Dorsolateral prefrontal cortex (tissue), 122 donors: ENCODE measurements at places on chromosomes 3 and 15.
A peak's percentile ranks its signal among the peaks of the same experiment; 100 is the strongest.

GRCh38 chr3:128073807-128074206 lies 21.6 kb downstream of the SEC61A1 start:
- no peak for DNase-seq

DNA sequence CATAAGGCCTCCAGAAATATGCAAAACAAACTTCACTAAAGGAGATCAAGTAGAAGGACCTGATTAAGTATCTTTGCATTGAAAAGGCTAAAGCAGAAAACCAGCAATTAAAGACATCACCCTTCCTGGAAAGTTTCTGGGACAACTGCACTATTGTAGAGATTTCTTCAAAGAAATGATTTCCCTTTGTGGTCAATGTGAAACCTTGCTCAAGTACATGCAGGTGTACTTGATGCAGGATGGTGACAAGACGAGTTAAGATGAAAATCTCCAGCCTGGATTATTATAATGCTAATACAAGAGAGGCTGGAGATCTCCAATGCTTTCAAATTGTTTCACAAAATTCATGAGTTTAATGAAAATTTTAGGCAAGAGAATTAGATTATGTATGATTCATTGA lies 208.4 kb downstream of the TIGIT start:
- no peak for DNase-seq

- no peak for DNase-seq
Measured at GRCh38 chr3:128413413-128414205, 53.1 kb downstream of the DNAJB8 start.

- DNase-seq = no peak
Measured at GRCh38 chr15:42088801-42089640, 5.3 kb downstream of the PLA2G4D start.

DNA sequence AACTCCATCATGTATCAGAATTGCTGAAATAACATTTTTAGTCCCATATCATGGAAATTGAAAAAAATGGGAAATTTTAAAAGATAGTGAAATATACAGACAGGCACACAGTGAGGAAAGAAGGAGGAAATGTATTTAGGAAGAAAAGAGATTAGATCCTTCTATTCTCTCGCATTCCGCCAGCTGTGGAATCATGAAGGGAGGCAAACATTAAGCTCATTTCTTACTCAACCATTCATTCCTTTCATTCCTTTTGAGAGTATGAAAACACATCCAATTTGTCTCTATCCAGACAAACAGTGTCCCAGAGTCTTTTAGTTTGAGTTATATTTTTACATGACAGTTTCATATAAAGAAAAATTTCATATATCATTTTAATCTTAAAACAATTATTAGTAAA lies 52.5 kb upstream of the KCNMB2 start:
- DNase-seq = no peak

- DNase-seq = no peak
Measured at GRCh38 chr3:66989860-66990696, 8.0 kb upstream of the KBTBD8 start.

GRCh38 chr3:138347960-138348753 lies at the start of gene MRAS:
MRAS (plus strand) TSS chr3:138348579; CDS start chr3:138372884, 24,305 bp downstream.
- DNase-seq = peak; percentile 80

GRCh38 chr15:41936649-41937567 lies 35.4 kb downstream of the EHD4 start:
- peak; percentile 55 for DNase-seq

DNA sequence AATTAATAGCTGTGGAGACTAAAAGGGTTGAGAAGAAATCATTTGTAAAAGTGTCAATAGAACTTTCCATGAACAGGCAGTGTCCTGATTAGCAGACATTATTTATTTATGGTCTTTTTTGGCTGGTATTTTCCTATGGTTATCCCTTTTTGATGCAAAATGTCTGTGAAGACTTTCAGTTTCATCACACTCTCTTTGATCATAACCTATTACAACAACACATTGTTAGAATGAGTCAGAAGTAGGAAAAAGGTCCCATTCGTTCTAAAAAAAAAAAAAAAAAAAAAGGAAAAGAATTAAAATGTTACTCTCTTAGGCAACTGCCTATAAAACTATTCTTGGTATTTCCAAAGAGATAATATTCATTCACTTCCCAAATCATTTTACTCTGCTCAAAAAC lies 62.1 kb downstream of the SLC49A4 start:
- DNase-seq = no peak

DNA sequence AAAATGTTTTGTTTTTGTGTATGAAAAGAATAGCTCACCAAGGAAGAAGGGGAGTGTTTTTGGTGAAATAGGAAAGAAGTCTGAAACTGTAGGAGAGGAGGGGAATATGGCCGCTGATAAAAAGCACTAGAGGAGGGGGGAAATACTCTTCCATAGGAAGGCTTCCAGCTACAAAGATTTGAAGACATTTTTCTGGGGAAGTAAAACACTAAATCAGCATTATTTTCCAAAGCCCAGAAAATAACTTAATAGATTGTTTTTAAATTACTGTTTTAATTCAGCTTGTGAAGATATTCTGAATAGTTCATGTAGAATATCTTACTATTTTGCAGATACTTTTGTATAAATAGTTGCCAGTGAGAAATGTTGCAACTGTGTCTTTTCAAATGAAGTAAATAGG lies 54.9 kb downstream of the CALML4 start:
- no peak for DNase-seq

GRCh38 chr15:90836296-90836871 lies 32.0 kb upstream of the FURIN start:
- DNase-seq = no peak

DNA sequence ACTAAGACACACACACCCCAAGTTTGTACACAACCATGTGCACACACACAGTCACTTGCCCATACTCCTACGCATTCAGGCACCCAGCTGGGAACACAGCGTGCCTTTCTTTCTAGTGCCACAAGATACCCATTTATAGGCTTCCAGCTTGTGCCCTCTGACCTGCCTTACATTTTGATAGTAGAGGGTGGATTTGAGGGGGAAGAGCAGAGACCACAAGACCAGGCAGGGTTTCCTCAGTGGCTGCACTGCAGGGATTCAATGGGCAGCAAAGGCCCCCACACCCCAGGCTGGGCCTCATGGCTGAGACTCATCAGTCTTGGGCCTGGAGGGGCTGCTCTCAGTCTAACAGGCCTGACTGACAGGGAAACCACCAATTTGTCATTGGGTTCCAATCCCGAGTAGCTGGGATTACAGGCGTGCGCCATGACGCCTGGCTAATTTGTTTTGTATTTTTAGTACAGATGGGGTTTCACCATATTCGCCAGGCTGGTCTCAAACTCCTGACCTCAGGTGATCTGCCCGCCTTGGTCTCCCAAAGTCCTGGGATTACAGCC lies 18.8 kb upstream of the ANKDD1A start:
- no peak for DNase-seq

DNA sequence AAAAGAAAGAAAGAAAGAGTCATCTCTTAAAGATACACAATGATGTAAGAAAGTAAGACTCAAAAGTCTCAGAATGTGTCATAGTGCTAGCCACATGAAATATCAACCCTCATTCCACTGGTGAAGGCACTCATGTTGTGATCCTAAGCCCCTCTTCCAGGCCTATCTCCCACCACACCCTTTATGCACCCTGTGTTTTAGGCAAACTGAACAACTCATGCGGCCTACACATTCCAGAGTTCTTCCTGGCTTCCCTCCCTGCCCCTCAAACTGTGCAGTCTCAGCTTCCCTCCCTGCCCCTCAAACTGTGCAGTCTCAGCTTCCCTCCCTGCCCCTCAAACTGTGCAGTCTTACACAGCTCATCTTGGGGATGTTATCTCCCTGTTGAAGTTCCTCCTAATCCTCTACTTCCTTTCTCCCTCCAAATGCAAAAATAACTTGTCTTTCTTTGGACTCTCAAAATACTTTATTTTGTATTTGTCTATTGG lies 69.0 kb upstream of the FNDC3B start:
- DNase-seq = no peak
